ENCODE measurements at places on chromosomes 1 and 21.

DNA sequence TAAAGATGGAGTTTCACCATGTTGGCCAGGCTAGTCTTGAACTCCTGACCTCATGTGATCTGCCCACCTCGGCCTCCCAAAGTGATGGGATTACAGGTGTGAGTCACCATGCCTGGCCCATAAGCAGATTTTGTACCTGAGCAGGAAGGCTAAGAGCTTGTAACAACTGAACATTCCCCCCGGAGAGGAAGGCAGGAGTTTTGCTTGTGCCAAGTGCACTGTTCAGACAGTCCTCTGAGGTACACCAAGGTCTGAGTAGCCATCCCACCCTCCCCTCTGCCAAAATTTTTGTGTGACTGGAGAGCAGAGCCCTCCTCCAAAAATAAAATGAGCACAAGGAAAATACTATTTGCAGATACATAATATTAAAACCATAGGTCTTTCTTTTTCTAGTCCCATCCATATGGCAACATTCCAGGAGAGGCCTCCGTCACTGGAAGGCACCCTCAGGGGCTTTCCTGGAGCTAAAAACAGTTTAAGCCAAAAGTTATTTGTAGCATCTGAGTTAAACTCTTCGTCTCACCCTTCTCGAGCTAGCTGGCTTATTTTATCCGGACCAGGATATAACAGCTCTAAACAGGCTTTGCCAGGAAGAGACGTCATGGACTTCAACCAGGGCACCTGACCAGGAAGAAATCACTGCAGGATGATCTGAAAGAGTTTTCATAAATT lies 27.2 kb downstream of the CAPN2 start:
- DNase-seq: no peak

DNA sequence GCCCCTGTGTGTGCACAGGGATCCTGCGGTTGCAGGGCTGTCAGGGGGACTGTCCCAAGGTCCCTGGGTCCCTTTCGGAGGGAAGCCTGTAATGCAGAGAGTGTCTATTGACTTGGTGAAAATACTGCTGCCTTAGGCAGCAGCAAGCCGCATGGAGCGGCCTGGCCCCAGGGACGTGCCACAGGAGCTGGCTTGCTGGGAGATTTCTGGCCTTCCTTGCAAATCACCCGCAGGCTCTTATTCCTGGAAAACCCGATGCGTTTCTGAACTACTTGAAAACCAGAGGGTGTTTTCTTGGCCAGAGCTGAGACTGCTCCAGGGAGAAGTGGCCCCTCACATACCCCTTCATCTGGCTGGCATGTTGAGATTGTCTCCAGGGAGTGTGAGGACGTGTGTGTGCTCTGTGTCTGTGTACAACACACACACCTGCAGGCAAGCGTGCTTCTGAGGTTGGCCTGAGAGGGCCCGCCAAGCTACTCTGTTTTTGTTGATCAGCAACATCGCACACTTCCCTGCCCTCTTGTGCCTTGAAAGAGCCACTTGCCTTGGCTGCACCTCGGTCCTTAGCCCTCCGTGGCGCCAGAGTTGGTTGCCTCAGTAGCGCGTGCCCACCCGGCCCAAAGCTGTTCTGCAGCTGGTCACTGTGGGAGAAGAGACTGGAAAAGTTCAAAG lies 10.5 kb downstream of the PRDM16 start:
- DNase-seq: no peak

- DNase-seq: no peak
Measured at GRCh38 chr1:56617141-56617540, 28.0 kb upstream of the PRKAA2 start.

- DNase-seq: no peak
Measured at GRCh38 chr1:103353391-103353790, 172.1 kb upstream of the RNPC3 start.
